ENCODE measurements at places on chromosomes 13 and 19.
A peak's percentile ranks its signal among the peaks of the same experiment; 100 is the strongest.

DNA sequence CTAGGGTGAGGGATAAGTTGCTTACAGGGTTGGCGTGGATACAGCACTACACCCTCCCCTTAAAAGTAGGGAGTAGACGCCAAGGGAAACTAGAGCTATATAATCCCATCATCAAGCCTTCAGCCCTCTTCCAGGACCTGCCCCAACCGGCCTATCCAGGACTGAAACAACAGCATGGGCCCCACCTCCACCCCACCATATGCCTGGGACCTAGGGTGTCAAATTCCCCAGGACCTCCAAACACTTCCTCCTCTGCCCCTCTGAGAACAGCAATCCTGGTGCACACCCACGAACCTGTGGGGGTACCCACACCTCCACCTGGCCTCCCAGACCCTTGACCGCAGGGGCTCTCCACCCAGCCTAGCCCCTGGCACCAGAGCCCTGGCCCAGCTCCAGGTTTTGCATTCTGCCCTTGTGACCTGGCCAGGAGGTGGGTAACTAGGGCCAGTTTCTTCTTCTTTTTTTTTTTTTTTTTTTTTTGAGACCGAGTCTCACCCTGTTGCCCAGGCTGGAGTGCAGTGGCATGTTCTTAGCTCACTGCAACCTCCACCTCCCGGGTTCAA lies 1.4 kb upstream of the CYP2F1 start:
- DNase-seq, result no peak

- DNase-seq, result no peak
Observed at GRCh38 chr13:41974262-41974900, 13.5 kb upstream of the VWA8 start.

GRCh38 chr13:29594303-29594709 lies 1.2 kb downstream of the SLC7A1 start:
- DNase-seq, result no peak

GRCh38 chr19:44603201-44603945 lies 10.0 kb upstream of the IGSF23 start:
- DNase-seq, result no peak

DNA sequence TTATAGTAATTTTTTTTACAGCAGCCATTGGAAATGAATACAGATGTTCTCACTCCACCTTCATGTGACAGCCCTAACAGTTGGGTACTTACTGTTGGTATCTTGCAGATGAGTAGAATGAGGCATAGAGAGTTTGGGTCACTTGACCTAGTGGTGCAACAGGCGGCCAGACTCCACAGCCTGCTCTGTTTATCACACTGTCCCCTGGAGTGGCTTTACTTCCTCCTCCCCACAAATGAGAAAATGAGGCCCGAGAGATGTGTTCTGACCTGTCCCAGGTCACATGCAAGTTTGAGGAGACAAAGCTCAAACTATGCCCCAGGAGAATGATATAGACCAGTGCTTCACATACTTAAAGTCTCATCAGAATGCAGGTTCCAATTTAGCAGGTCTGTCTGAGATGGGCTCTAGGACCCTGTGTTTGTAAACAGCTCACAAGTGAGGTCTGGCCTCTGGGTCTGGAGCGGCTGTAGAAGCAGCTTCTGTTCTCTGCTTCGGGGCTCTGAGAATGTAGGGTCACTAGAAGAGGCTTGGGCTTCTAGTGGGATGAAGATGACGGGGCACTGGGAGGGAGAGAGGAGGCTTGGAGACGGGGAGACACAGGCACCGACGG lies 37.4 kb upstream of the RCBTB2 start:
- no peak for DNase-seq

GRCh38 chr19:16359964-16360363 lies 35.3 kb downstream of the KLF2 start:
- no peak for DNase-seq

DNA sequence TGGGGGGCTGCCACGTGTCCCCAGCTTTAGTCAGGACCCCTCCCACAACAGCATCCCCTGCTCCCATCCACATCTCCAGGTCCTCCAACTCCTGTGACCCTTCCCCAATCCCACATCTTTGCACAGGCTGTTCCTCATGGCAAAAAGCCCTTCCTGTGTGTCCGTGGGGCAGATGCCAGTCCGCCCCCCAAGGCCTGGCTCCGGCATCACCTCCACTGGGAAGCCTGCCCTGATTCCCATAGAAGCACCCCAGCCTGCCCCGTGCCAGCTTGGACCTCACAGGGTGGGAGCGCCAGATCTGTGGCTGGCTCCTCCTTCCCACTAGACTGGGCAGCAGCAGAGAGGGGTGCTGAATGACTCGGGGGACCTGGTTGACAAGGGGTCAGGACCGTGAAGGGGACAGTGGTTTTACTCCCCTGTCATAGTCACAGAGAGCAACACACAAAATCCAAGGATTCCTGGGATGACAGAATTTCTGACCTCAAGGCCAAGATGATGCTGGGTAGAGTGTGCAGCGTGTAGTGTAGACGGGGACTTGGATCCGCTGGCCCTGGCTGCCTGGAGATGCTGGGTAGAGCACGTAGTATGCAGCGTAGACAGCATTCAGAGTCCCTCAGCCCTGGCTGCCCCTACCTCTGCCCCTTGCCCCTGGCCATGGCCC lies 13.3 kb downstream of the KLF2 start:
- no peak for DNase-seq

DNA sequence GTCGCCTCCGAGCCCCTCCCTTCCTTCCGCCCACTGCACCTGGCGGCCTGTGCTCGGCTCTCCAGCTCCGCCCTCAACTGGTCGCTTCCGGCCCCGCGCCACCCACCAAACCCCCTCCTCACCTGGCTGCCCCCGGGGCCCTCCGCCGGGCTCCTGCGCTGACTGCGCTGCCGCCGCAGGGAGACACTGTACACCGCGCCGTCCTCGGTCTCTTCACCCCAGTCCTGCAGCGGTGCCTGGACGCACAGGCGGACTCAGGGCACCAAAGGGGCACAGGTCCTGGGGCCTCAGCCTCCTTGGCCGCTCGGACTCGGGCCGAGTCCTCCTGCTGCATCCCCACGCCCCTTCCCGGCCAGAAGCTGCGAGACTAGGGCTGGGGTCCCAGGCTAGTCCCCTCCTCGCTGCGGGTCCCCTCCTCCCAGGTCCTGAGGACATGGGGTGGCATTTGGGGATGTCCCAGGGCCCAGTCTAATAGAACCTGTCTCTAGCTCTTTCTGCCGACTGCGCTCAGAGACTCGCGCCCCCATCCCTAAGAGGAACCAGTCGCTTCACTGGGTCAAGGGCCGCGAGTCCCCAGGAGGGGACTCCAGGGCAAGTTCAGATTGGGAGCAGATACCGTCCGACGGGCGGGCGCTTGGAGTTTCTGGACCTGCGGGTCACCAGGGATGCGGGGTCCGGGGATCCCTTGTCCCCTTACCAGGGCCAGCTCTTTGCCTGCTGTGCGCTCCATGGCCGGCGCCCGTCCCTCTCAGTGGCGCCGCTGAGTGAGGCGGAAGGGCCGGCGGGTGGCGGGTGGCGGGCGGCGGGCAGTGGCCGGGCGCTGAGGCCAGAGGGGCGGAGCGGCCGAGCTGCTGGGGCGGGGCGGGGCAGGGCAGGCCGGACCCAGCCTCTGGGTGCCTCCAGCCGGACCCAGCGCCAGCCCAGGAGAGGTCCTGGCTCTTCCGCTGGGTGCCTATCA lies at the start of gene RGL3:
Gene RGL3, minus strand, starts transcription at position 766 of the 958 bp plus-strand sequence. Its CDS starts 36 bp downstream, at position 730.
- DNase-seq, result no peak

- no peak for DNase-seq
Observed at GRCh38 chr13:20411638-20412342, 113.9 kb downstream of the CRYL1 start.

GRCh38 chr19:24062190-24062589 lies 24.8 kb upstream of the ZNF254 start:
- DNase-seq, result peak; percentile 6

- DNase-seq, result no peak
Observed at GRCh38 chr13:50679321-50679720, 164.2 kb downstream of the DLEU7 start.

GRCh38 chr13:113726961-113727411 lies 32.0 kb upstream of the TMEM255B start:
- no peak for DNase-seq

DNA sequence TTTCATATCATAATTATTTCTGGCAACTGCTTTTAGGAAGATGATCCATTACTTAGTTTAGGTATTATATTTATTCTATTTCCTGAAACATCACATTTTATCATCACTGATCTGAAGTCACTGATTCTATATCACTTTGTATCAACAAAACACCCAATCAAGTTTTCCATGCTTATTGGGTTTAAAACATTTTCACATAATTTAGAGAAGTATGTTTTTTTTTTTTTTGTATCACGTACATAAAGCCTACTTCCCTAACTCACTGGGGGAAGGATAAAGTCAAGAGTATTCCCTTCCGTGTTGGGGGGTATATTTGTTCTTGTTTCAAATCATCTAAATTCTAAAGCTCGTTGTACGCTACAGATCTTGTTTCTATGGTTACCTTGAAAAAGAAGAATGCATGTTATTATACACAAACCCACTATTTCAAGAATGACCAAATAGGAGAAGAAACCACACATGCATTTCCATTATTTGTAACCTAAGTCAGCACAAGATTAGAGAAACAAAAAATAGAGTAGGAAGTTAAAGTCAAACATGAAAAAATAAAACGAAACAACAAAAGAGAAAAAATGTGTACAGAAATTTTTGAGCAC lies 637.2 kb upstream of the MIR17HG start:
- no peak for DNase-seq

GRCh38 chr13:63512095-63512494 lies 2096.4 kb upstream of the PCDH20 start:
- no peak for DNase-seq

- DNase-seq, result no peak
Observed at GRCh38 chr13:114058051-114058867, 74.2 kb downstream of the RASA3 start.

DNA sequence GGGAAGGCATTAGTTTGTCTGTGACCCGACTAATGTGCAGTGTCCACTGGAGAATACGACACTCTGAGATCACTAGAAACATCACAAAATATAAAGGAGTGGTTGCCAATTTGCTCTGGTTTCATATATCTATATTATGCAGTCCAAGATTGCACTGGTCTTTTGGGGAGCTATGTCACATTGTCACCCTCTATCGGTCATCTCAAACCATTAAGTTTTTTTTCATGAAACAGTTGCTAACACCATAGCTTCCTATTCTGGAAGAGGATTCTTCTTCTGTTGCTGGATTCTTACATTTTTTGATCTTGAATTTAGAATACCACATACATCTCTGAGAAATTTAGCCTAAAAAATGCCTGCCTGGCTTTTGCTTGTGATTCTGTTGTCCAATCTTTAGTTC lies 168.6 kb downstream of the LACC1 start:
- DNase-seq, result no peak

DNA sequence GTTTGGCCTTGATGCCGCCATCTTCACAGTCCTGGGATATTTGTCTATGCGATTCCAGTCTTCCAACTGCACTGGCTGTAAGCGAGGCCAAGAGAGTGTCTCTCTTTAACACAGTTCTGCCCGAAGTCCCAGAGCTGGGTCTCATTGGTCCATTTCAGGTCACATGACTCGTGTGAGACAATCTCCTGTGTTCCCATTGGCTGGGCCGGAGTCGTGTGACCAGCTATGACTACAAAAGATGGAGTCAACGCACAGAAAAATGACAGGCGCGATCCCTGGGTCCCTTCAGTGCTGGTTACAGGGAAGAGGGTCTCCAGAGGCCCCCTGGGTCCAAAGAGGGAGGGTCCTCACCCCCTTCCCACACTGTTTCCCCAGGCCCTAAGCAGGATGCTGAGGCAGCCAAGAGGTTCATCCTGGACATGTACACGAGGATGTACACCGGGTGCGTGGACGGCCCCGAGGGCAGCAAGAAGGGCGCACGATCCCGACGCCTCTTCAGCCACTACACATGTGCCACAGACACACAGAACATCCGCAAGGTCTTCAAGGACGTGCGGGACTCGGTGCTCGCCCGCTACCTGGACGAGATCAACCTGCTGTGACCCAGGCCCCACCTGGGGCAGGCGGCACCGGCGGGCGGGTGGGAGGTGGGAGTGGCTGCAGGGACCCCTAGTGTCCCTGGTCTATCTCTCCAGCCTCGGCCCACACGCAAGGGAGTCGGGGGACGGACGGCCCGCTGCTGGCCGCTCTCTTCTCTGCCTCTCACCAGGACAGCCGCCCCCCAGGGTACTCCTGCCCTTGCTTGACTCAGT lies 15.9 kb upstream of the S1PR4 start:
- DNase-seq, result no peak

DNA sequence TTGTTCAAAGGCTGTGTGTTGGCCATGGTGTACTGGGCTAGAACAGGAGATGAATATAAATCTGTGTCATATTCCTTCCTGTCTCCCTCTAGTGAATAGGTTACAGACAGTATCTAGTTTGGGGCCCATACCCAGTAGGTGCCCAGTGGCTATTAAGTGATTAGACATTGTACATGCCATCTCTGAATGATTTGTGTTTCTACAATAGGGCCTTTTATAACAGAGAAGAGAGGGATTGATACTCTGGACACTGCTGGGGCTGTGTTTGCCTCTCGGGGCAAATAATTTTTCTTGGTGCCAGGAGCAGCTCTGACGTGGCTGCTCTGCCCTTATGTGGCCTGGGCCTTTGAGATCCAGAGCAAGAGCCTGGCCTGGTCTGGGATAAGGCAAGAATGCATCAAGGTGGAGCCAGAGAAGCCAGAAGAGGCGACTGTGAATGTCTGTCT lies 403.1 kb downstream of the SPRY2 start:
- DNase-seq, result no peak

- DNase-seq, result no peak
Observed at GRCh38 chr13:79663435-79663834, 182.5 kb downstream of the NDFIP2 start.

DNA sequence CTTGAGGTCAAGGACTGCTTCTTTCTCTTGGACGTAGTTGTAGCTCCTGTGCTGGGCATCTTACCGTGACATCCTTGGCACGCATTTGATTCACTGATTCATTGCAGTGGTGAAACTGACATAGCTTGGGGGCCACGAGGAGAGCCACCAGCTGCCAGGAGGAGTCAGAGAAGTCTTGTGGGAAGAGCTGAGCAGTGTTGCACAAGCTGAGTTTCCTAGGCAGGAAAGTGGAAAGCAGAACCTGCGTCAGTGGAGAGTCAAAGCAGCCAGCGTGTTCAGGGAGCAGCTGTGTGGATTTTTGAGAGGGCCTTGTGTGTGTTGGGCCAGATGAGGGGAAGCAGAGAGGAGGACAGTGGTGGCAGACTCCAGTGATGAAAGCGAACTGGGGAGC lies 5.3 kb upstream of the GPR183 start:
- no peak for DNase-seq

DNA sequence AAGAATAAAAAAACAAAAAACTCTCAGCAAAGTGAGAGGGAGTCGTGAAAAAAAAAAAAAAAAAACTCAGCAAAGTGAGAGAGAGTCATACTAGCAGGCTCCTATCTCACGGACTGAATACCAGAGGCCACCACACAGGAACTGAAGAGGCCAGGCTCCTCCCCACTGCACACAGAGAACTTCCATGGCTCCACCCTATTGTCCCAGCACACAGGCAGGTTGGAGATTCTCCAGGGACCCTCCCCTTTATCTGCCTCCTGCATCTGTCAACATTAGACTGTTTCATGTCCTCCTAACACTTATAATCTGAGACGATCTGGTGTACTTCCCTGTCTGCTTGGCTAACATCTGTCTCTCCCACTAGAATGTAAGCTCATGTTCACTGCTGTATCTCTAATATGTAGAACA lies 37.0 kb upstream of the FARP1 start:
- DNase-seq, result no peak

Measured in GM06990 (cell line).